HepG2 (cell line): ENCODE measurements at places on chromosomes 2 and 18. TPM values are rescaled to one million over a fixed set of nuclear protein-coding genes. Genes with fewer than 3 reads are reported as not detected.

Gene APLF
- total RNA-seq = 2.0 and 2.2 TPM in 2 replicates

Gene PID1
- 0.18 TPM in 2 replicates for total RNA-seq

- H3K27ac ChIP-seq = no peak overlapping the region
- H3K27me3 ChIP-seq = no peaks in the 10 kb centered on the region
- H3K36me3 ChIP-seq = no peaks in the 10 kb centered on the region
- DNase-seq = no peak
- no peaks in the 10 kb centered on the region for H3K4me1 ChIP-seq
Observed at GRCh38 chr18:55376387-55376786, 211.6 kb downstream of the TCF4 start.

- peaks cover 88% of the 10 kb centered on the region for H3K4me1 ChIP-seq
- H3K27me3 ChIP-seq = no peaks in the 10 kb centered on the region
- peak overlapping the region; percentile 14; the same call in 1 of the 2 replicates for H3K4me3 ChIP-seq
- DNase-seq = no peak
Observed at GRCh38 chr2:42051543-42052235, 3.9 kb downstream of the PKDCC start.

DNA sequence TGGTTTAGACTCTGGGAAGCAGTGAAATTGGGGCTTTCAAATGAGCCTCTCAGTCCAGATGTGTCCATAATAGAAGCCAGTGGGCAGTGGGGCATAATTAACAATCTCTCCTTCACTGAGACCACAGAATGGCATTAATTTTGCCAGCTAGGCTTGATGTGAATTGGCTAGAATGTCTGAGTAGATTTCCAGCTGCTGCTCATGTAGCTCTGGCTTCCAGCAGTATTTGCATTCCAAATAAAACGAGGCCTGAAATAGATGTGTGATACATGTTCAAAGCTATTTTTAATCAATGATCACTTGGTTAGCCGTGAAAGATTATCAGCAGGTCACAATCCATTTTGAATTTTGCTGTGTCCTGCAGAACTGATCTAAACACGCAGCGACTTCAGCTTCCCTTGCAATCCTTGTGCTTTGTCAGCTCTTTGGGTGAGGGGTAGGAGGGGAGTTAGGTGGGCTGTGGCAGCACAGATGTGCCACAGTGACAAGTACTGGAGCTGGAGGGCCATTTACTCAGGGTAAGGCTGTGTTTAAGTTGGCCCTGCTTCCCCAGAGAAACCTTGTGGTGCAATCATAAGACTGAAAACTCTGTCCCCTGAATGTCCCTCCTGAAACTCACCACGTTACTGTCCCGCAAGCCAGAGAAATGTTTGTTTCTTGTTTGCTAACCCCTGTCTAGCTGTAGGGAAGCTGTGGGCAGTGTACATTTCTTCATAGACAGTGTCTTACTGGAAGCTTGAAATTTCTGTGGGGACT lies 56.9 kb upstream of the TMEM178A start:
- no peaks in the 10 kb centered on the region for H3K36me3 ChIP-seq
- H3K27ac ChIP-seq = no peak overlapping the region
- no peaks in the 10 kb centered on the region for H3K27me3 ChIP-seq
- DNase-seq = no peak

DNA sequence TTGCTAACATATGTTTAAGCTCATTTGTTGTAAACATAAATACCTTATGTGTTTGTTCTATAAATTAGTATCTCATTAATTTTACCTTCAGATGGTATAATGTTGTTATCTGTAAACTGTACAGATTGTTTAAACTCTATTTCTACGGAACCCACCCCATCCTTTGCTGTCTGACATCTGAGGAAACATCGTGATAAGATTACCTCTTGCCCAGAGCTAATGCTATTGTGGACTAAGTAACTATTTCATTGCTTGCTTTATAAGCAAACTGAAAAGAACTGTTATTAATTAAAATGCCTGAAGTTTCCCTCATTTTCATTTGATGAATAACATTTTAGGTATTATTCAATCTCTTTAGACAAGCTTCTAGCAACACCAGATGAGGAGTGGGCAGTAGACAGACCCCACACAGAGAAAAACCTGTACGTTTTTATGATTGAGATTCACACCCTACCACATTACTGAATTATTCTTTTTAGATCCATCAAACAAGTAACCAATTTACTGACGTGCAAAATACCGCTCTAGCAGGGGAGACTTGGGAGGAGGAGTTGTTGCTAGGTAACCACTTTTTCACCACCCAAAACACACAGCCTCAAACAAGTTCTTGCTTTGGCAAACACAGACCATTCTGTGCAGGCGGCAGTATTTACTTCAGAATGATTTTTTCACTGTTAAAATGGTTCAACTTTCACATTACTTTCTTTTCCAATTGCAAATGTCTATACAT lies 1.9 kb upstream of the SYT4 start:
- H3K27ac ChIP-seq = no peak overlapping the region
- H3K36me3 ChIP-seq = no peaks in the 10 kb centered on the region
- H3K27me3 ChIP-seq = no peaks in the 10 kb centered on the region
- no peak overlapping the region for H3K4me3 ChIP-seq

DNA sequence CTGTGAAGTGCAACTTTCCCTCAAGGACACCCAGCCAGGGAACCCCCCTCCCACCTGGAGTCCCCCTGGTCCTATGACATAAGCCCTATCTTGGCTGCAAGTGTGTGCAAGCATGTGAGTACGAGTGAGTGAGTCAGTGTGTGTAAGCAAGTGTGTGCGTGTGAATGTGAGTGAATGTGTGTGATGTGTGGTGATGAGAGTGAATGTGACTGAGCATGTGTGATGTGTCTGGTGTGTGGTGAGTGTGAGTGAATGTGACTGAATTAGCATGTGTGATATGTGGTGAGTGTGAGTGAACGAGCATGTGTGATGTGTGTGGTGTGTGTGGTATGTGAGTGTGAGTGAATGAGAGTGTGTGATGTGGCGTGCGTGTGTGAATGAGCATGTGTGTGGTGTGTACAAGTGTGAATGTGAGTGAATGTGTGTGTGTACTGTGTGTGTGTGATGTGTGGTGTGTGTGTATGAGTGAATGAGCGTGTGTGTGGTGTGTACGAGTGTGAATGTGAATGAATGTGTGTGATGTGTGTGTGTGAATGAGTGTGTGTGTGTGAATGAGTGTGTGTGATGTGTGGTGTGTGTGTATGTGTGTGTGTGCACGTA lies 68.8 kb upstream of the SMAD7 start:
- DNase-seq = no peak
- peaks cover 49% of the 10 kb centered on the region for H3K4me1 ChIP-seq
